Glutamatergic neuron (in vitro differentiated cells): ENCODE measurements at places on chromosomes 4 and X.

DNA sequence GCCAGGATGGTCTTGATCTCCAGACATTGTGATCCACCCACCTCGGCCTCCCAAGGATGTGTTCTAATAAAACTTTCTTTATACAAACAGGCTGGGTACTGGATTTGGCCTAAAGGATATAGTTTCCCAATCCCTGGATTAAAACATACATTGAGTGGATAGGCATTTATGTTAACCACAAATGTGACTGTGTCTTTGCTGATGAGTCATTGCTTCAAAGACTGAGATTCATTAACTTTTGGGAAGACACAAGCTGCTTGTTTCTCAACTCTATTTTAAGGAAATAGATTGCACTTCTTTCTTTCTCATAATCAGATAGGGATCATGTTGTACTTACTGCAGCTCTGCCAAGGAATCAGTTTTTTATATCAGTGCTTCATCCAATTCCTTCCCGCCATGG, 131.3 kb upstream of the AGA start:
- no peaks in the 10 kb centered on the region for H3K27me3 ChIP-seq
- H3K4me3 ChIP-seq, result no peak overlapping the region
- H3K36me3 ChIP-seq, result no peaks in the 10 kb centered on the region
- no peak for DNase-seq

- peaks cover 4% of the 10 kb centered on the region for H3K27me3 ChIP-seq
- DNase-seq, result peak; percentile 52
- peak within 1 kb of the TSS; percentile 91 for H3K27ac ChIP-seq
- H3K4me3 ChIP-seq, result peak within 1 kb of the TSS; percentile 88
- no peaks in the 10 kb centered on the region for H3K36me3 ChIP-seq
These were observed at the start of gene AMER1 for GRCh38 chrX:64205441-64205734. AMER1 (minus strand) TSS chrX:64205708; CDS start chrX:64193286, 12,422 bp downstream.

- no peaks in the 10 kb centered on the region for H3K36me3 ChIP-seq
- peak; percentile 19 for DNase-seq
- peaks cover 2% of the 10 kb centered on the region for H3K27me3 ChIP-seq
- H3K4me3 ChIP-seq, result no peak overlapping the region
- H3K4me1 ChIP-seq, result no peaks in the 10 kb centered on the region
- no peak overlapping the region for H3K27ac ChIP-seq
These were observed 9.4 kb upstream of the ADD1 start for GRCh38 chr4:2834001-2834921.

- no peak overlapping the region for H3K4me3 ChIP-seq
- no peaks in the 10 kb centered on the region for H3K27me3 ChIP-seq
- H3K36me3 ChIP-seq, result peaks cover 4% of the 10 kb centered on the region
- H3K4me1 ChIP-seq, result peaks cover 3% of the 10 kb centered on the region
These were observed 14.8 kb upstream of the SPON2 start for GRCh38 chr4:1187182-1187581.

DNA sequence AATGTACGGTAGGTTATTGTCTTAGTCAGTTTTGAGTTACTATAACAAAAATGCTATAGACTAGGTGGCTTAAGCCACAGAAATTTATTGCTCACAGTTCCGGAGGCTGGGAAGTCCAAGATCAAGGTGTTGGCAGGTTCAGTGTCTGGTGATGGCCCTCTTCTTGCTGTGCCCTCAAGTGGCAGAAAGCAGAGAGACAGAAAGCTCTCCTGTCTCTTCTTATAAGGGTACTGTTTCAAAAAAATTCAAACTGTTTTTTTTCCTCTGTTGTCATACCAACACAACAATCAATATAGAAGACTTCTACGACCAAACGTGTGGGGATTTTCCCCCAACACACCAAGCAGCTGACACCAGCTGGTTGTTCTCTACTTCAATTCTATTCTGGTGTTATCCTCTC, 53.4 kb downstream of the ADGRG4 start:
- H3K27me3 ChIP-seq, result no peaks in the 10 kb centered on the region
- H3K27ac ChIP-seq, result no peak overlapping the region
- H3K36me3 ChIP-seq, result no peaks in the 10 kb centered on the region
- no peak overlapping the region for H3K4me3 ChIP-seq
- DNase-seq, result no peak
